ENCODE measurements at places on chromosomes 12 and 14. TPM values are rescaled to one million over a fixed set of nuclear protein-coding genes. Genes with fewer than 3 reads are reported as not detected.

- DNase-seq, result no peak
These were observed 28.8 kb upstream of the INF2 start for GRCh38 chr14:104660597-104660996.

GRCh38 chr12:102675672-102676071 is 195.3 kb upstream of the IGF1 start:
- DNase-seq, result no peak

Gene IL22
- total RNA-seq, result not detected

- DNase-seq, result no peak
These were observed 181.7 kb downstream of the ADAMTS20 start for GRCh38 chr12:43370263-43370662.

Gene SLC35E3
- total RNA-seq, result 4.1 TPM
